ENCODE measurements at places on chromosomes 7 and 10.

DNA sequence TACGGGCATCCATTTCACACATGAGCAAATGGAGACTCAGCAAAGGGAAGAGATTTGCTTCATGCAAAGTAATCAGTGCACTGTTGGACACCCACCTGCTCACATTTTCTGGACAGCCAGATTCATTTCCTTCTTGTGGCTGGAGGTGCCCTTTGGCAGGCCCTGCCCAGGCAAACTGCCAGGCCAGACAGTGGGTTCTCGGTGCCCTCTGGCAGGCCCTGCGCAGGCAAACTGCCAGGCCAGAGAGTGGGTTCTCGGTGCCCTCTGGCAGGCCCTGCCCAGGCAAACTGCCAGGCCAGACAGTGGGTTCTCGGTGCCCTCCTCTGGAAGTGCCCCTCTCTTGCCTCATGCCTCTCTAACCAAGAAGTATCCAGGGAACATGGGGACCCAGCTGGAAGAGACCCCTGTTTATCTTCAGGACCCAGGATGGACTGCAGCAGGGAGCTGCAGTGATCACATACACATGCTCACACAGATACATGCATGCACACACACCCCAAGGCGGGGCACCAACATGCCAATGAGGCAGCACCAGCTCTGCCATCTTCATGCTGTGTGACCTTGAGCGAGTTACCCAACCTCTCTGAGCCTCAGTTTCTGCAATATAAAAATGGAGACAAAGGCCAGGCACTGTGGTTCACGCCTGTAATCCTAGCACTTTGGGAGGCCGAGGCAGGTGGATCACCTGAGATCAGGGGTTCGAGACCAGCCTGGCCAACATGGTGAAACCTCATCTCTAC, 67.1 kb downstream of the OAT start:
- DNase-seq: no peak

- DNase-seq: no peak
Observed at GRCh38 chr10:49398000-49398861, 2.3 kb upstream of the DRGX start.

GRCh38 chr10:71368643-71369042, 28.1 kb upstream of the CDH23 start:
- peak; percentile 3 for DNase-seq

GRCh38 chr7:80654887-80655340, 16.5 kb downstream of the CD36 start:
- no peak for DNase-seq

- DNase-seq: no peak
Observed at GRCh38 chr7:138091032-138091431, 14.8 kb downstream of the AKR1D1 start.

DNA sequence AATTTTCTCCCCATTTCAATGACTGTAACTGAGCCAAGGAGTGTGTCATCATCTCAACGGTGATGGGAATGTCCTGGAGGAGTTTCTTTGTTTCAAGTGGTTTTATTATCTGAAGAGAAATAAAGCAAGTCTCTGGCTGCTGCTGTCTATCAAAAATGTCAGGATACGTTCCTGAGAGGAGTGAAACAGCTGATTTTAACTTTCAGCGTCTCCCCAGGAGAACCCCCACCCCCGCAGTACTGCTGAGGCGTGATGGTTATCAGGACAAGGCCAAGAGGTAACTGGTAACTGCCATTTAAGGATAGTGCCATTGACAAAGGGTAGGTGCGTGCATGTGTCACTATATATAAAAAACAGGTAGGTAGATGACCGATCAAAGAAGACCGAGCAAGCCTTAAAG, 70.3 kb upstream of the LRGUK start:
- no peak for DNase-seq

DNA sequence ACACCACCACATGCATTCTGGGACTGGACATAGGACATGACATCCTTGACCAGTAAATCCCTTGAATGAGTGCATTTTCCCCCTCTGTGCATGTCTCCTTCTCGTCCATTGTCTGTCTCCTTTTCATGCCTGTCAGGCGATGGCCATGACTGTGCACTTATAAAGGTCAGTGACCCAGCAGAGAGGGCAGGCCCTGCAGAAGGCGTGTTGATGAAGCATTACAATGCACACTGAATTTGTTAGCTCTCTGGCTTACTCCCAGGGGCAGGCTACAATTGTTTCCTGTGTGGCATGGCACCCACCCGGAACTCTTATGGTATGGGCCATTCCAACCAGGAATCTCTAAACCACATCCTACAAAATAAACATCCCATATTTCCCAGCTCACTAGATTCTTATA, 71.1 kb downstream of the SAMD9 start:
- DNase-seq: no peak

Data from NCI-H2029 treated with DMSO at 0.1 percent for 48 hours (cell line).